EL (cell line): ENCODE measurements at places on chromosomes 16 and 17.

DNA sequence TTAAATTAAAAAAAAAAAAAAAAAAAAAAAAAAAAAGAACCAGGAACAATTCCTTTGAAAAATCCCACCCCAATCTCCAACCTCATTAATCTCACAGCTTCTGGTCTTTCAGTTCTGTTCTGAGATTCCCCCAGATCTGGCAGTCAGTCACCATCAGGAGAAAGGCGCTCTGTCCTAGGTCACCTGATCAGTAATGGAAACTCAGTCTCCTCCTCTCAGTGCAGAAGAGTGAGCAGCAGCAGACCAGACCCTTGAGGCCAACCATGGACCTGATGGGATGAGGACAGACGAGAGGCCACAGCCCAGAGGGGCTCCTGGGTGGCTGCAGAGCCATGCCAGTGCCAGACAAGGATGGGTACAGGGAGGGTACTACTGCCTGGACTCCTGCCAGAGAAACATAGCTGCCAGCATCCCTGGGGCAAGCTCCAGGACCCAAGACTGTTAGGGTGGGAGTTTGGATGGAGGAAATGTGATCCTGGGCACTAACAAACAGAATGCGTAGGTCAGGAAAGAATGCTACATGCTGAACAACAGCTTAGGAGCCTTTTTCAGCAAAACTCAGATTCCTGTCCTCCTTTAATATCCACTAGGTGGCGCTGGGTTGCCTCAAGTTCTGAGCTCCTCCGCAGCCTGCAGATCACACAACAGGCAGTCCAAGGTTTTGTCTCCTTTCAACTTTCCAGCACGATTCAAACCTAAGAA, 28.7 kb downstream of the MPG start:
- peak; percentile 76 for DNase-seq

DNA sequence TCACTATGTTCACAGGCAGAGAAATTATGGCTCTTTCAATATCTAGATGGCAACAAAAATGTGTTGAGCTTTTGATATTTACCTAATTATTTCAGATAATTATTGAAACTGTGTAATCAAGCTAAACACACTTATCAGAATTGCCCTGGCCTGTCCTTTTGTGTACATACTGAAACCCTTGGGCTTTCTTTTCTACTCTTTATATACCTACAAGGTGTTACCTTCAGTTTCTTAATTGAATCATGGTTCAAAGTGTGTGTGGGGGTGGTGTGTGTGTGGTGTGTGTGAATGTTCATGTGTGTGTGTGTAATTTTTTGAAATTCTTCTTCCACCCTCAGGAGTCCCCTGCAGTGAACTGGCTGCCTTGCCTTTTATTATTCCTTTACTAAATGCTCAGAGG, 506.8 kb upstream of the SOX9 start:
- no peak for DNase-seq

DNA sequence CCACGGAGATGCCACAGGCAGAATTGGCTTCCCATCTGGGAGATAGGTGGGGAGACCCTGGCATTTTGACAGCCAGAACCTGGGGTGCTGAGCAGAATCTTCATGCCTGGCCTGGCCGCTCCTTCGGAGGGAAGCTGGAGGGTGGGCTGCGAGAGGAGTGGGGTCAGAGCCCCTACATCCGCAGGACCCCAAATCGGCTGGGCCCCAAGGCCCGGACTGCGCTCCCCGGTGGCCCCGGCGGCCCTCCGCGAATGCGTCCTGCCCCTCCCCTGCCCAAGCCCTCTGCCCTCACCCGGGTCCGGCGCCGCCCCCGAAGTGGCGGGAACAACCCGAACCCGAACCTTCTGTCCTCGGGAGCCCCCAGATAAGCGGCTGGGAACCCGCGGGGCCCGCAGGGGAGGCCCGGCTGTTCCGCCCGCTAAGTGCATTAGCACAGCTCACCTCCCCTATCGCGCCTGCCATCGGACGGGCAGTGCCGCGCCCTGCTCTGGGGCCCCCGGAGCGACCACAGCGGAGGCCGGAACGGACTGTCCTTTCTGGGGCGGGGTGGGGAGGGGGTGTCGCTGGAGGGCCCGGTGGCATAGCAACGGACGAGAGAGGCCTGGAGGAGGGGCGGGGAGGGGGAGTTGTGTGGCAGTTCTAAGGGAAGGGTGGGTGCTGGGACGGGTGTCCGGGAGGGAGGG, 850 bp upstream of the PNMT start:
- DNase-seq: no peak

DNA sequence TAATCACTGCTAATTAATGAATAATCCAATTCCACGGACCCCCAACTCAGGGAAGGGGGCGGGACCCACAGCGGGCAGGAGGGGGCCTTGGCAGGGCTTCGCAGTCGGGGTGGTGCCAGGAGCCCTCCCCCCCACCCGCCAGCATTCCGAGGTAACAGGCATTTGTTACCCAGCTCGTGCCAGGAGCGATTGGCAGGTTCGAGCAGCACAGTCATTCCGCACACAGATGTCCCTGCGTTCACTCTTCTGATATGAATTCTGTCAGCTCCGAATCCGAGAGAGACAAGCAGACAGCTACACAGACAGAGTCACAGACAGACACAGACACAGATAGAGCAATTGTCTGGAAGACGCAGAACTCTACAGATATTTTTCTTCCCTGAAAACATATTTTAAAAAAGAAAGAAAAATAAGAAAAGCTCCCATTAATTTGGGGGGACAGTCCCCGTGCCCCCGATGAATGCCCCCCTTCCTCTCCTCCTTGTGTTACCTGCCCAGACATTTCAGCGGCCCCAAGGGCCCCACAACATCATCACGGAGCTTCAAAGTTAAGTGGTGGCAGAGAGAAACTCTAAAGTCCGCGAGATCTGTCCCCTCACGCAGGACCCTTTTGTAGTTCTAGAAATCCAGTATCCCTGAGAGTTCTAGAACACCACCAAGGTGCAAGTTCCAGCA, 10.2 kb downstream of the NEUROD2 start:
- DNase-seq: no peak

- DNase-seq: no peak
These were observed 327.9 kb downstream of the HS3ST4 start for GRCh38 chr16:26019381-26020242.

DNA sequence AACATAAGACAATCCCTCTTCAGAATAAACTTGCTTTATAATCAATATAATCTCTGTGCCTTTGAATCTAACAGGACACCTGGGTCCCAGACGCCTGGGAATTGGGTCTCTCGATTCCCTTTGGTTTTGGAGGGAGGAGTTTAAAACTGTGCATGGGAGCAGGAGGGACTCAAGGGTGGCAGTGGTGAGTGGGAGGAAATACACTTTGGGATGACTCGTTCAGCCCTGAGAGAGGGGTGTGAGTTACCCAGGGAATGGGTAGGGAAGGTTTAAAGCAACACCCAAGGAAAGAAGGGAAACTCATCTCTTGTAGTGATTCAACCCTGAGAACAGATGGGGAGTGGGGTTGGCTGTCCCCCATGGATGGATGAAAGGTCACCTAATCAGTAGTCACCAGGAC, 1.6 kb downstream of the RANGRF start:
- DNase-seq: peak; percentile 36

DNA sequence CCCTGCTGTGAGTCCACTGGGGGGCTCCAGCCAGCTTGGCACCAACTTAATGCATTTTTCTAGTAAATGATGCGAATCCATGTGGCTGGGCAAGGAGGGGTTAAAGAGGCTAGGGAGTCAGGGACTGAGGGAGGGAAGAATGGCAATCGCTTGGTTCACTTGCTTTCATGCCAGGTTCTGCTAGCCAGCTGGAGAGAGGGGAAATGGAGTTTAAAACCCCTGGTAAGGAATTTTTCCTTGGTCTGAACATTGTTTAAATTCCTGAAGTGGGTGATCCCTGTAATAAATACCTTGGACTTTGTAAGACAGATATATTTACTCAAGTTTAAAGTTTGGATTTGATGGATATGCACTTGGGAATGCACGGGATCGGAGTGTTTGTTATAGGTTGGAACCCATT, 22.8 kb downstream of the ANKFN1 start:
- DNase-seq: peak; percentile 86

GRCh38 chr17:30824002-30824355, 513 bp downstream of the CRLF3 start:
- peak; percentile 32 for DNase-seq

GRCh38 chr16:66043326-66043725, 323.2 kb upstream of the CDH5 start:
- DNase-seq: no peak

GRCh38 chr17:65311261-65311660, 174.1 kb downstream of the RGS9 start:
- no peak for DNase-seq

DNA sequence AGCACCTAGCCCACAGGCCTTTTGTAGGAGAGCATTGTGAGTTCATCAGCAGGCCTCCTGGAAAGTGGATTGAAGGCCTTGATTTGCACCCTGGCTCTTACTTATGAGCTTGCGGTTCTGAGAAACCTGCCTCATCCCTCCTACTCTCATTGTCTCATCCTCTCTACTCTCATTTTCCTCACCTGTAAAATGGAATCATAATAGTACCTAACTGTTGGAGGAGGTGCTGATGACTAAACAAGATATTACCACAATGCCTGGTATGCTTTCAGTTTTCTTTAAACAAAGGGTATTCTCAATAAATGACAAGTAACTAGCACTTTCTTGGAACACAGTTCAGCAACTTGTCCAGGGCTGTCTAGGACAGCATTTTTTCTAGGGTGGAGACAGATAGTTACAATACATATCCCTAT, 243.1 kb upstream of the MAF start:
- DNase-seq: no peak

DNA sequence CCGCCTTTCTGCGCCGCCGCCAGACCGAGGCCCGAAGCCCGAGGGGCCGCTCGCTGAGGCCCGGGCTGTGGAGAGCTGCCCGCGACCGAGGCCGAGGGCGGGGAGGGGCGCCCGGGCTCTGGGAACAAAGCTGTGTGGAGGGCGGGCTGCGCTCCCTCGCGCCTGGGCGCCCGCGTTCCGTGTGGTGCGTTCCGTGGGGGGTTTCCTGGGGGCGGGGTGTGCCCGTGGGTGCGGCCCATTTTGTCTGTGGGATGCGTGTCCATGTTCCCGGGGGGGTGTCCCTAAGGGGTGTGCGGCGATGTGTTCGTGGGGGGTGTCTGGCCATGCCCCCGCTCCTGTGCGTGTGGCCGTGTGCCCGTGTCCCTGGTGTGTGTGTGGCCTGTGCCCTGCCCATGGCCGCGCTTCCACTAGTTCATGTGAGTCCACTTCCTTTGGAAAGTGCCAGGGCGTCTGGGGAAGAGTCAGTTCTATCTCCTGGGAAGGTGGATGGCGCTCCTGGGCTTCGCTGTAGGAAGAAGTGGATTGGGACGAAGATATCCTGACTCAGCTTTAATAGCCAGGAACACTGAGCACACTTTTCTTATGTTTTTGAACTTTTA, 520 bp downstream of the JPT2 start:
- peak; percentile 50 for DNase-seq
